EL (cell line): ENCODE measurements at places on chromosomes 2 and 18.

DNA sequence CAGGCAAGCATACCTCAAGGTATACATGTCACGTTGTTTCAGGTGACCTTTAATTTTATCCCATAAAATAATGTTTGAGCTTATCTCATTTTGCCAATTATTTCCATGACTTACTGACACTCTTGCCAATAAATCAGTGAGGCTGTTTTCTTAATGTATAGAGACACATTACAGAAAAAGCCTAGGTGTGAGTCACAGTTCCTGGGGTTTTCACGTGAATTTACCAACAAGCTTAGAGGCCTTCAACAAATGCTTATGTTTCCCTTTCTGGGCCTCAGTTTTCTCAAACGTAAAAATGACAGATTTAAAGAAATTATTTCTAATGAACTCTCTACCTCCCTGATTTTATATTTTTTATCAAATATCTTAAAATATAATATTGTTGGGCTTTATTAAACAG, 517.5 kb upstream of the SPHKAP start:
- no peak for DNase-seq

DNA sequence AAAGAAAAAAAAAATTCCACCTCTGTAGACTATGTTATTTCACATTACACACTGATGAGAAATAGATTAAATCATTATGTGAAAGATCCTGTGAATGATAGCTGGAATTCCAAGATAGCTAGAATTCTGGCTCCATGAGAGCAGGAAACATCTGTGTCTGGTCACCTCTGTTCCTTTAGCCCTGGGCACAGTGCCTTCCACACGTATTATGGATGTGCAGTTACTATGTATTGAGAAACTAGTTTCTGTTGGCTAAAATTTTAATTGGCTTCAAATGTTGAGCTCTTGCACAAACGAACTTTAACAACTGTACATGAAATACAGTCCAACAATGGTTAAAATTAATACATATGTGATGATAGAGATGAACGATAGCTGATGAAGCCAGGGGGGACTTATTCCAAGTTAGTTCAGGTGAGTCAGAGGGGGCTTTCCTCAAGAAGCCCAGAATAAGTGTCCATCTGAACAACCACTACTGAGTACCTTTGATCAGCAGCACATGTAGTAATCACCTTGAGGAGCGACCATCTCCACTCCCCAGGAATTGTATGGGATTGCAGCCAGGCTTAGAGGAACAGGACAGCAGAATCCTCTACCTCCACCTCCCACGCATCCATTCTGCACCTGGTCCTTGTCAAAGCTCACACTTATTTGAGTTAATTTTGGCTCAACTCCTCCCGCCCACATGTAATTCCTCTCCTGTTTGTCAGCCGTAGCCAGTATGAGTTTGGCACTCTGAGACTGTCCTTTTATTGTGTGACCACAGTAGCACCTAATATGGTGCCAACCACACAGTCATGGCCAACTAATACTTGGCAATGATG, 68.6 kb downstream of the NABP1 start:
- peak; percentile 50 for DNase-seq

GRCh38 chr2:158651358-158652057, 143.6 kb upstream of the DAPL1 start:
- no peak for DNase-seq

- no peak for DNase-seq
Measured at GRCh38 chr2:25322312-25322711, 19.4 kb downstream of the DNMT3A start.

DNA sequence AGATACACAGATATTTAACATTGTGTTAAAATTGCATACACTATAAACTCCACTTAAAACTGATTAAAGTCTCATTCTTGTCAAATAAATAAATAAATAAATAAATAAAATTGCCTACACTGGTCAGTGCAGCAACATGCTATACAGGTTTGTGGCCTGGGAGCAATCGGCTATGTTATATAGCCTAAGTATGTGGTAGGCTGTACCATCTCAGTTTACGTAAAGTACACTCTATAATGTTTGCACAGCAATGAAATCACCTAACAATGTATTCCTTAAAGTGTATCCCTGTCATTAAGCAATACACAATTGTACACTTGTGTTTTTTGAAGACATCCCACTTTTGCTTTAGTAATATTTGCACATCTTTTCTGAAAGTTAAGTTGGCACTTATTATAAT, 337.7 kb upstream of the SETBP1 start:
- DNase-seq = no peak

GRCh38 chr2:148555622-148556294, 88.8 kb upstream of the EPC2 start:
- no peak for DNase-seq

DNA sequence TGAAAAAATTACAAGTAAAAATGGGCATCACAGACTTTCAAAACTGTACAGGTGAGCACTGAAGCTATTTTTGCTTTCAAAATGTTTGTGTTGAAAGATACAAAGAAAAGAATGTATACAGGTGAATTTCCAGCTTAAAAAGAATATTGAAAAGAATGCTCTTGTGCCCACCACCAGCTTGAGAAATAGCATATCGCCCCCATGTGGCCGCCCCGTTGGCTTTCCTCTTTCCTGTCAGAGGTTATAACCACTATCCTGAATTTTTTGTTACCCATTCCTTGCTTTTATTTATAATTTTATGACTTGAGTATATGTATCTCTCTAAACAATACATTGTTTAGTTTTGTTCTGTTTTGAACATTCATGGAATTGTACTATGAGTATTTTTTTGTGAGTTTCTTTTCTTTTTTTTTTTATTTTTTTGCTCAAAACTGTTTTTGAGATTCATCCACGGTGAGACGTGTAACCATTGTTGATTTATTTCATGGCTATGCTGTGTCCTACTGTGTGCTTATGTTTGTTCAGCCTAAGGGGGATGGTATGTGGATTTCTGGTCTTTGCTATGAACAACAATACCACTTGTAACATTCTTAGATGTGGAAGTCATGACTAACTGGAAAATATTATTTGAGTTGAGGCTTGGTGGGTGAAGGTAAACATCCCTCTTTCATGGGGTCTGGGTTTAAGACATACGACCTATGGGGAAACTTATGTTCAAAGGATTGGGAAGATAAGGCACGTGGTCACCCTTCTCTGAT, 11.6 kb downstream of the TRPM8 start:
- peak; percentile 21 for DNase-seq

GRCh38 chr2:69309351-69310110, 77.5 kb downstream of the GFPT1 start:
- no peak for DNase-seq

DNA sequence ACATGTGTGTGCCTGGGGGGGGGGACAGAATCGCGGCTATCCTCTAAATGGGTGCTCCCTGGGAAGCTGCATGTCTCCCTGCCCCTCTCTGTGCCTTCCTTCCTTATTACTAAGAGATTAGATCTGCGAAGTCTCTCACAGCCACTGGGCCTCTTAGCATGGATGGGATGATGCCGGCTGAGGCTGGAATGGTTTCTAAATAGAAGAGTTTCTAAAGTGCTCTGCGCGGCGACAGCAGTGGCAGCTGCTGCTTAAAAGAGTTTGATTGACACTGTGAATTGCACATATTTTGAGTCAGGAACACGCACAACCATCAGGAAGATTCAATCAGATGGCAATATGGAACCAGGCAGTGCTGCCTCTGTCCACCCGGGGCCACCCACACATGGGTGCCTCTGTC, 163.8 kb downstream of the CLIP4 start:
- no peak for DNase-seq

DNA sequence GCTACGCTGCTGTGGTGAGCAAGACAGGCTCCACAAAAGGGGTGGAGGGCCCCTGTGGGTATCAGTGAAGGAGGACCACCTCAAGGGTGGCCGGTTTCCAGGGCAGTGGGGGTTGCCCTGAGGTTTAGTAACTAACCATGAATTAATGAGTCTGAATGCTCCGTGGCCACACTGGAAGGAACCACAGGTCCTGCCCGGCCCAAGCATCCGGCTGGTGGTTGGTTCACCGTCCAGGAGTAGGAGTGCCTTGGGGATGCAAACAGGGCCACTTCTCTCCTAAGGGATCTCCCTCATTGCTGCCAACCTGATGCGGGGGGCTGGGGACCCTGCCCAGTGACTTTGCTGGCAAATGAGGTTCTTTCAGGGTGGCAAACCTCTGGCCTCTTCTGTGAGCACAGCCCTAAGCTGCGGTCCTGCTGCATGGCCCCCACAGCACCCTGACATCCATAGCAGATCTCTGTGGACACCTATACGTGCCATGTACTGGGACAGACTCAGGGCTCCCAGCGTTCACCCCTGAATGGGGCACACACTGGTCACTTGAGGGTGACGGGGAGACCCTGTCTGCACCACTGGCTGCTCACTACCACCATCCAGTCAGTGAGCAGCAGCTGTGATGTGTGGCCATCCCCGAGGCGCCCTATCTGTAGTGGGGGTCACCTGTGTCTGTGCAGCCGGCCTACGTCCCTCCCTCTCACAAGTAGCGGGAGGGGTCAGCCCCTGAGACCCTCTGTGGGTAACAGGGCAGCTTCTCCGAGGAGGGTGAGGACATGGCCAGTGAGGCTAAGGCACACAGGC, 41.6 kb downstream of the HS6ST1 start:
- DNase-seq = no peak

DNA sequence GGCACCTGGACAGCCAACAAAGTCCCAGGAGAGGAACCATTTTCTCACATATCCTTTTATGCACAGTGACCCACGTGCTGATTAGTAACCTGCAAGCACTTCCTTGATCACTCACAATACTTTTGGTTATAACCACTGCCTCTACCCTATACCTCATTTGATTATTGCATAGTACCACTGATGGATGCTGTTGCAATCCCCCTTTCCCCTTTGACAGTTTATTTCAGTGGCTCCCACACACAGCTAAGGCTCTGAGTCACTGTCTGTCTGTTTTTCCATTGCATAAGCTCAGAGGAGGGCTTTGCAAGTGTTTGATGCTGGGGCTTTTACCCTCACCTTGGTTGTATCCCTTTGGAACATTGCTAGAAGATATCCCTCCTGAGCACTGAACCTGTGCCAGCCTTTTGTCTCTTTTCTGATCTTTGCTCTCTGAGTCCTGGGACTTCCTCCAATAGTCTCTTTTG, 101.7 kb upstream of the RBBP8 start:
- peak; percentile 50 for DNase-seq

DNA sequence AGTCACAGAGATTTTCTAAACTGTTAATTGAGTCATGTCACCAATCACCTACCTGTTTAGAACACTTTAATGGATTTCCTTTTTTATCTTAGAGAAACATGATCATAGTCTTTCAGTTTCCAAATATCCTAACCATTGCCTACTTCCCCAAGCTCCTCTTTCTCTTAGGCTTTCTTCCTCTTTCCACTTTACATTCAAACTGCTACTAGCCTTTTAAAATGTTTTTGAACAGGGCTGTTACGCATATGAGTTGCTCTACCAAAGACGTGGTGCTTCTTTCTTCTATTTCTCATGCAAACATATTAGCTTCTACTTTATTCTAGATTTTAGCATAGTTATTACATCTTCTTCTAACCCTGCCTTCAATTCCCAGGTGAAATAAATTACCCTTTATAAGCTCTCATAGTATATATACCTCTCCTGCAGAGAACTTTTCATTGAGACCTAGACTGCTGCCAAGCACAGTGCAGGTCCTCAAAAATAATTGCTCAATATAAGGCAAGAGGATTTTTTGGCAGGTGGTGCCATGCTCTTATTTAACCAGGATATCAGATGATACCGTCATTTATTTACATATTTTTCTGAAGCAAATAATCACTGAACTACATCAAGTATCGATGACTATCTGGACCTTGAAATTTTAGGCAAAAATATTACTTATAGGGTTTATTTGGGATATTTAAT, 937.1 kb downstream of the TSN start:
- DNase-seq = no peak

DNA sequence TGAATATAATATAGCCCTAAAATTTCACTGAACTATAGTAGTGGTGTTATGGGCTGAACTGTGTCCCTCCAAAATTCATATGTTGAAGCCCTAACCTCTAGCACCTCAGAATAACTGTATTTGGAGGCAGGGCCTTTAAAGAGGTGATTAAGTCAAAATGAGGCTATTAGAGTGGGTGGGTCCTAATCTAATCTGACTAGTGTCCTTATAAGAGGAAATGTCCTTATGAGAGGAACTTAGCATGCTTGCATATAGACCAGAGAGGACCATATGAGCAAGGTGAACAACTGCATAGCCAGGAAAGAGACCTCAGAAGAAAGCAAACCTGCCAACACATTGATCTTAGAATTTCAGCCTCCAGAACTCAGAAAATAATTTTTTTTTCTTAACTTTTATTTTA, 238.4 kb downstream of the ZEB2 start:
- no peak for DNase-seq

DNA sequence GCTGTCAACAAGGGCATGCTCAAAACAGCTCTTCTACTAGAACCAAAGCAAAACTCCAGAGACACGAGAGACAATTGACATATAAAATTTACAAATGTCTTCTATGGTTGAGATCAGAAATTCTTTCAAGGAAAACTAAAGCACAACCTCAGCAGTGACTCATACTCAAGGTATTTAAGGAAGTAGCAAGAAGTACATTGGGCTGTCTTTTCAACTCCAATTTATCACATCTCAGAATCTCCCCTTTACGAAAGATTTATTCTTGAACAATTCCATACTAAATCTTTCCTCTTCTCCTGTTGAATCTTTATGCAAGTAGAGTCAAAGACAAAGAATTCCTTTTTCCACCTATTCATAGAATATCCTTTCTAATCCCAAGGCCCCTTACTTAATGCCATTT, 324.0 kb downstream of the IRS1 start:
- peak; percentile 85 for DNase-seq

DNA sequence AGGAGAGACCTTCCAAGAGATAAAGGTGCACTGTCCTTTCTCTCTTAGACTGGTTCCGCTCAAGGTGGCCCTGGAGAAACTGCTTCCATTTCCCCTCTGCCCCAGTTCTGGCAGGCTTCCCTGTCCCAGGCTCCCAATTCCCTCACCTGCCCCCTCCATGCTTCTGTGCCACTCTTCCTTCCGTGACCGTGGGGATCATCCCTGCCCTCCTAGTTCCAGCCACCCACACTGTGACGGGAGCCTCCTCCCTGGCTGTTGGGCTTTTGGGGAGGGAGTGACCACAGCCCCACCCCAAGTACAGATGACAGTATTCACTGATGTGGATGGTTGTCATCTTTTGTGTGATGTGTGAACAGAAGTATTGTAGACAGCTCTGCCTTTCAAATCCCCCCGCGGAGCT, 2.8 kb downstream of the IMPA2 start:
- DNase-seq = no peak

- no peak for DNase-seq
Measured at GRCh38 chr2:15844211-15844801, 96.0 kb upstream of the MYCN start.

- peak; percentile 51 for DNase-seq
Measured at GRCh38 chr2:40653829-40654228, 201.9 kb upstream of the SLC8A1 start.

DNA sequence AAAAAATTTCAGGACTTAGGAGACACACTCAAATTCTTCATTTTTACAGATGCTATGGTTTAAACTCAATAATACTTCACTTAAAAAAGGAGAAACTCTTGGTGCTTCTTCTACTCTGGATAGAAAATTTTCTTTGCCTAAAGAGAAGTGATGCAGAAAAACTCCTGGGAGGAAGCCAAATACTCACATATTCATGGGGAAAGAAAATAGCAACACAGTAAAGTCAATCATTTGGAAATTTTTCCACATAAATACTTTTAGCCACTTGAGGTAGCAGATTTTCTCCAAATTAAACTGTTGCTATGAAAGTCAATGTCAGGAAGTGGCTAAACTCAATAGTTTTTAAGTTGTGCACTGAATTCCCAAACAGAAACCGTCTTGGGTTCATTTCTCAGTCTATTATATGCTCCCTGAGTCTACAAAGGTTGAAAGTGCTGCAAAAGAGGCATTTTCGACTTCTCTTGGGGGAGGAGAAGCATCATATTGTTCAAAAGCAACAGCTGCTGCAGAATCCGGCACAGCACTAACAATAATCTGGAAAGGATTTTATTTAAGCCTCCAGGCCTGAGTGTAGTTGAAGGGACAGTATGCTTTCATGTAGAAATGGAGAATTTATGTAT, 81.1 kb downstream of the UPP2 start:
- no peak for DNase-seq
